PC-9 (cell line): ENCODE measurements at places on chromosomes 11 and 22. TPM values are rescaled to one million over a fixed set of nuclear protein-coding genes. Genes with fewer than 3 reads are reported as not detected.

LMO2 gene
- 0.28 and 0.45 TPM in 2 replicates for total RNA-seq

RCOR2 gene
- 3.4 and 5.2 TPM in 2 replicates for total RNA-seq

DNA sequence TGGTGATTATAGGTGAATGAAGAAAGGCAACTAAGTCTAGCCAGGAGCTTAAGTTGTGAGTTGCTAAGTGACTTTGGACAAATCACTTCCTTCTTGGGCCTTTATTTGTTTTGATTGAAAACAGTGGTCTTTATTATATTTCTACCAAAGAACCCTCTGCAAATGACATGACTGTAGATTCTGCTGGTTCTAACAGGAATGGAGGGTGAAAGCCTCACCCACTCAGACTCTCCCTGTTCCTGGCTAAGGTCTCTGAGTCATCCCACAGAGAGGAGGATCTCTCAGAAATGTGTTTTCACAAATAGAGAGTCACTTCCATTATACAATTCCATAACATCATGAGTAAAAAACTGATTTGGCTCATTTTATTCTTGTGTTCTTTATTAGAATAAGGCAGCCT, 583.9 kb upstream of the LRRC4C start:
- no peaks in the 10 kb centered on the region for H3K36me3 ChIP-seq
- no peak overlapping the region for H3K27ac ChIP-seq
- no peak for DNase-seq
- no peak overlapping the region for H3K4me3 ChIP-seq

DNA sequence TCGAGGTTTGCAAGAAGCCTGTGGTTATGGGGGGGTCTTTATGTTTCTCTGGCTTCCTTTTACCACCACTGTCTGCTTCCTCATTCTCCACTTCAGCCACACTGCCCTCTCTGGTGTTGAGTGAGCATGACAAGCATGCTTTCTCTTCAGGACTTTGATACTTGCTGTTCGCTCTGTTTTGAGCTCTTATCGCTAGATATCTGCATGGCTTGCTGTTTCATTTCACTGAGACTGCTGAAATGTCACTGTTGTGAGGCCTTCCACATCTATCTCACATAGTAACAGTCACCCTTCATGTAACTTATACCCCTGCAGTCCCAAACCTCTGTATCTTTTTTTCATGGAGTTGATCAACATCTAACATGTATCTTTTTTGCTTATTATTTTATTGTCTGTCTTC, 59.8 kb downstream of the TMEM135 start:
- no peak overlapping the region for H3K27ac ChIP-seq
- H3K4me1 ChIP-seq, result no peaks in the 10 kb centered on the region
- no peaks in the 10 kb centered on the region for H3K27me3 ChIP-seq
- no peak overlapping the region for H3K4me3 ChIP-seq

DNA sequence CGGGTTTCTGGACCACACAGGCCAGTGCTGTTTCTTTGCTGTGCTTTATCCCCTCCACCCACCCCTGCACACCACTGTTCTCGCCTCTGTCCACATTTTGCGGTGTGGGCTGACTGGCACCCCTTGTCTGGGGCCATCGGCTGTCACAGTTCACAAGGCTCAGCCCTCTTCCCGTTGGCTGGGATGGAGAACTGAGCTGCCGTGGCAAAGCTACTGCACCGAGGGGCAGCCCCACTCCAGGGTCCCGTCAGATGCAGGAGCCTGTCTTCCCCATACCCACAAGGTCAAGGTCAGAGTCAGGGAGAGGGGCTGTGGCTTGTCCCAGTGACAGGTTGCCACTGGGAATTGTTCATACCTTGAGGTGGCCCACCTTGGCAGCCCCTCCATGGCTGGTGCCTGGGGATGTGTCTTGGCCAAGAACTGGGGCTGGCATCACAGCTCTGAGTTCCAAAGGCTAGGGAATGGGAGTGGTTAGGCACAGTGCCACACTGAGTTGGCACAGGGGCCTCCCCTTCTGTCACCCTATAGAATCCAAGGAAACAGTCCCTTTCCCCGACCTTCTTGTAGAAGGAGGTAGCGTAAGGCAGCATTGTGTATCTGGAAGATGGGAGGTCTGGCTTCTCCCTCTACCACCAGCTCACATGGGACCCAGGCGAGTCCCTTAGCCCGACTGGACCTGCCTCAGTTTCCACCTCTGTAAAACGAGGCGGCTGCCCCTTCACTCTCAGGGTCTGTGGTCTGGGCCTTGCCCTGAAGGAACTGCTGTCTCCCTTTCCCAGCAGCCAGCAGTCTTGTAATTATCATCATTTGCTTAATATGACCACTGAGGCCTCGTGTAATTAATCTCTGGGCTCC, 3.4 kb downstream of the GRK2 start:
- H3K27ac ChIP-seq, result no peak overlapping the region
- no peaks in the 10 kb centered on the region for H3K27me3 ChIP-seq
- peaks cover 19% of the 10 kb centered on the region for H3K4me1 ChIP-seq
- no peak for DNase-seq
- H3K4me3 ChIP-seq, result no peak overlapping the region
- 0 out of 2 replicates have a peak, but pooled peaks cover 8% of the 10 kb centered on the region for H3K36me3 ChIP-seq

RNF169 gene
- 30.8 and 36.5 TPM in 2 replicates for total RNA-seq

GRCh38 chr11:59271247-59271755, 58.6 kb upstream of the MPEG1 start:
- no peaks in the 10 kb centered on the region for H3K27me3 ChIP-seq
- H3K36me3 ChIP-seq, result no peaks in the 10 kb centered on the region
- H3K4me3 ChIP-seq, result no peak overlapping the region
- peaks cover 71% of the 10 kb centered on the region for H3K4me1 ChIP-seq

DNA sequence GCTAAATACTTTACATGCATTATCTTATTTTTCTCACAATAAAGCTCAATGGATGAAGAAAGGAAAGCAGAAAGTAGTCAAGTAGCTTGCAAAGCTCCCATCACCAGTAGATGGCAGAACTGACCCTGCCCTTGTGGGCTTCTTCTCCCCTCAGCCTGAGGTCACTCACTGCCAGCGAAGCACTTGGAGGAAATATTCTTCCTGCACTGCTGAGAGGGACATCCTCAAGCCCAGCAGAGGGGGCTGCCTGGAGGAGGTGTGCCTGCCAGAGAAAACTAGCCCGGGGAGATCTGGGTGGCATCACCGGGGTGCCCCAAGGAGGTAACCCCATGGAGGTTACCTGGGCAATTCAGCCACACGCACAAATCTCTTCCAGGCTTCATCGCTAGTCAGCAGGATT, 6.6 kb downstream of the APOL4 start:
- no peaks in the 10 kb centered on the region for H3K4me1 ChIP-seq
- H3K36me3 ChIP-seq, result no peaks in the 10 kb centered on the region
- peak; percentile 67 for DNase-seq
- H3K27me3 ChIP-seq, result peaks cover 12% of the 10 kb centered on the region; the same call in 1 of the 2 replicates
- no peak overlapping the region for H3K4me3 ChIP-seq

C22orf42 gene
- total RNA-seq, result not detected in 2 replicates

- H3K36me3 ChIP-seq, result no peaks in the 10 kb centered on the region
- H3K4me3 ChIP-seq, result no peak overlapping the region
- no peak for DNase-seq
- no peaks in the 10 kb centered on the region for H3K27me3 ChIP-seq
Observed at GRCh38 chr11:121890377-121890776, 225.6 kb downstream of the BLID start.

GRCh38 chr22:22201185-22201929, 43.2 kb upstream of the VPREB1 start:
- H3K4me3 ChIP-seq, result no peak overlapping the region
- DNase-seq, result no peak
- H3K27me3 ChIP-seq, result peaks cover 30% of the 10 kb centered on the region; the same call in 1 of the 2 replicates

DNA sequence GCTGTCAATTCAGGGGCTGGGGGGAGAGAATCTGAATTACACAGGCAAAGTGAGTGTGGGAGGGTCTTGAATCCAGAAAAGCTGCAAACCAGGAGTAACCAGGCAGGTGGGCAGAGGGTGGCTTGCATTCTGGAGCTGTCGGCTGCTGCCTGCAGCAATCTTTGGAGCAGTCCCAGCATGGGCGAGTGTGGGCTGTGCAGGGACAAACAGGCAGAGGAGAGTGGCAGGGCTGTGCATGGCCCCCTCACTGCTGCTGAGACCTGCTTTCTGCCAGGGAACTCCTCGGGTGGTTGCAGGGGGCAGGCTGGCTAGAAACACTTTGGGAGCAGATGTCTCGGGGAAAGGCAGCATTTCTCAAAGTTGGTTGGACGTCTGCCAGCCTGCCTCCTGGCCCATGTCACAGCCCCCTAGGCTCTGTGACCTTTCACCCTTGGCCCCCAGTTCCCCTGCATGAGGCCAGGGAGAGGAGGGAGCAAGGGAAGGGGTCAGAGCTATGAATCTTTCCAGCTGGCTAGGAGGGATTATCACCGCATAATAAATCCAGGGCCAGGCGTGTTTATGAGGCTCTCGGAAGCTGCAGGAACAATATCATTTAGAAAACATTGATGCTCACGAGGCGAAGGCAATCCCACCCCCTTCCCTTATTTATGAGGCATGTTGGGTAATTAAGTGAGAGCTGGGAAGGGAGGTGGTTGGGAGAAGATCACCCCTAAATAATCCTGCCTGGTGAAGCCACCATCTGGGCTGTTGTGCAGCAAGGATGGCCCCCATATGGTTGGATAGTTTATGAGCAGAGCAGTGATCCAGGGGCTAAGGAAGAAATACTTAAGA, 212.3 kb upstream of the NCAM1 start:
- DNase-seq, result no peak
- no peaks in the 10 kb centered on the region for H3K4me1 ChIP-seq
- no peak overlapping the region for H3K4me3 ChIP-seq
- H3K36me3 ChIP-seq, result no peaks in the 10 kb centered on the region
- no peak overlapping the region for H3K27ac ChIP-seq
- H3K27me3 ChIP-seq, result peaks cover 76% of the 10 kb centered on the region

DNA sequence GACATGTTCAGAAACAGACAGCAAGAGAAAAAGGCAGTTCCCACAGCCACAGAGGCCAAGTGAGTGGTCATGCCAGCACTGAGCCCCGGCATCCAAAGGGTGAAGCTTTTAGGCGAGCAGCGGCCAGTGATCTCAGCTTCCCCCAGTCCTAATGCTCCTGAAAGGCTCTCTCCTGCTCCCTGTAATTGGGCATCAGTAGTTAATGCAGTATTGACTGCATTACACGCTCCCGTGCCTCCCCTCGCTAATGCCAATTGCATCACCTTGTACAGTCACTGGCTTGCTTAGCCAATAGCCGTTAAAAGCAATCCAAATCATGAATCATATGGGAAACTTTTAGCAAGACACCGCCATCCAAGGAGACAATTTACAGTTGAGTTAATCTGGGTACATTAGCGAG, 4.9 kb downstream of the LMO1 start:
- no peaks in the 10 kb centered on the region for H3K27me3 ChIP-seq
- no peaks in the 10 kb centered on the region for H3K36me3 ChIP-seq
- no peak for DNase-seq
- no peak overlapping the region for H3K4me3 ChIP-seq

PGA3 gene
- not detected in 2 replicates for total RNA-seq

OR5AS1 gene
- total RNA-seq, result not detected in 2 replicates

DNA sequence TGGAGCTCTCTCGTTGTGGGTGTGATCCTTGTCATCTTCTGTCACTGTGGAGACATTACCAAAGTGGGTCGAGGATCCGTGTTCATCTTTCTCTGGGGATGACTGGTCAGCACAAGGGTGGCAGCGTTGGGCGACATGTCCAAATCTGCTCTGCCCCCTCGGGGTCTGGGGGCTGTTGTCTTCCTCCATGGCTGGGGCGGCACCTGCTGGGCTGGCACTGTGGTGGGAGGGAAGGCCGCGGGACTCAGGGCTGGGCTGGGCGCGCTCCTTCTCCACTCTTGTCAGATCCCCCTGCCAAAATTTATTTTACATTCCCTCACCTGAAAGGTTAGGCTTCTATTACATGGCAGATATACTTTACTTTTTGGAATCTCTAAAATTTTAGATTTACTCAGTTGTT, 96.4 kb downstream of the UVRAG start:
- no peaks in the 10 kb centered on the region for H3K27me3 ChIP-seq
- no peak overlapping the region for H3K27ac ChIP-seq
- H3K4me3 ChIP-seq, result no peak overlapping the region

SMTNL1 gene
- total RNA-seq, result not detected in 2 replicates

GRCh38 chr22:17229991-17230630, 10.9 kb upstream of the ADA2 start:
- DNase-seq, result no peak
- no peaks in the 10 kb centered on the region for H3K36me3 ChIP-seq
- H3K27ac ChIP-seq, result no peak overlapping the region
- H3K27me3 ChIP-seq, result peaks cover 26% of the 10 kb centered on the region; the same call in 1 of the 2 replicates
- H3K4me1 ChIP-seq, result no peaks in the 10 kb centered on the region
